ENCODE measurements at places on chromosomes 11 and 22. TPM values are rescaled to one million over a fixed set of nuclear protein-coding genes. Genes with fewer than 3 reads are reported as not detected.

The CLMP gene
- 0.37 TPM for total RNA-seq

The KIF18A gene
- total RNA-seq, result 41.8 TPM

The OR52I2 gene
- total RNA-seq, result not detected

DNA sequence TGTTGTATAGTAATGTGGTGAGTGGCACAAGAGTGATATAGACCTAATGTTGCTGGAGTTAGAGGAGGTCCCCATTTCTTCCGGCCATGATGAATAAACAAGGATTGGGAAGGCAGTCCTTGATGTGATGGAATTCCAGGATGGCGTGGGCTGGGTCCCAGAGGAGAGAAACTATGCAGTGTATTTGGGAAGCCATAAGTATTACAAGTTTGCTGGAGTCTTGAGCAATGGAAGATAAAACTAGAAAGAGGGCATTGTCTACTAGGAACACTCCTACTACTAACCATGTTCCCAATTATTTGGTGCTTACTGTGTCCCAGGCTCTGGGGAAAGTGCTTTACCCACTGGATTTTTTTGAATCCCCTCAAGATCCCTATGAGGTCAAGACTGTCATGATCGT, 20.0 kb downstream of the LDLRAD3 start:
- no peak for DNase-seq

- DNase-seq, result no peak
Measured at GRCh38 chr22:36565159-36565507, 36.2 kb upstream of the EIF3D start.

DNA sequence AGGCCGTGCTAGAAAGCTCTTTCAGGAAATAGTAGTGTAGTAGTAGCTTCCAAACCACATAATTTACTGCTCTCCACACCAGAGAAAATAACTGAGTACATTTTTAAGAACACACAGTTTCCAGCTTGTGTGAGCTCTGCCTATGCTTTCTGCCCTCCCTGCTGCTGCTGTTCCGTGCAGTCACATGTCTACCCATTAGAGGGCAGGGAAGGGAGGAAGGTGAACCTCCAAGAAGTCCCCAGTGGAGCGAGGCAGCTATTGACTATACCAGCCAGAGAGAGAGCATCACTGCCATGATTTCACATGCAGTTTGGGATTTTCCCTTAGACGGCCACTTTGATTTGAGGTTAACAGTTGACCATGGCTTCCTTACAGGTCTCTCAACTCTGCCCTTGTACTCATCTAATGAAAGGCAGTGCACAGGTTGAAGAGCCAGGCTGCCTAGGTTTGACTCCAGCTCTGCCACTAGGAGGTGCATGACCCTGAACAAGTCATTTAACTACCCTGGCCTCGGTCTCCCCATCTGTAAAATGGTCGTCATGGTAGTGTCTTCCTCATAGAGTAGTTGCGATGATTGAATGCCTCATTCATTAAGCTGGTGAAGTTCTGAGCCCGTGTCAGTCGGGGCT, 19.7 kb upstream of the CTTN start:
- DNase-seq, result no peak

- no peak for DNase-seq
Measured at GRCh38 chr11:65639623-65640482, 2.0 kb downstream of the SIPA1 start.

GRCh38 chr22:49949914-49950292, 10.7 kb upstream of the PIM3 start:
- no peak for DNase-seq

Data from G401 (cell line).